ENCODE measurements at places on chromosomes 7 and 10.

DNA sequence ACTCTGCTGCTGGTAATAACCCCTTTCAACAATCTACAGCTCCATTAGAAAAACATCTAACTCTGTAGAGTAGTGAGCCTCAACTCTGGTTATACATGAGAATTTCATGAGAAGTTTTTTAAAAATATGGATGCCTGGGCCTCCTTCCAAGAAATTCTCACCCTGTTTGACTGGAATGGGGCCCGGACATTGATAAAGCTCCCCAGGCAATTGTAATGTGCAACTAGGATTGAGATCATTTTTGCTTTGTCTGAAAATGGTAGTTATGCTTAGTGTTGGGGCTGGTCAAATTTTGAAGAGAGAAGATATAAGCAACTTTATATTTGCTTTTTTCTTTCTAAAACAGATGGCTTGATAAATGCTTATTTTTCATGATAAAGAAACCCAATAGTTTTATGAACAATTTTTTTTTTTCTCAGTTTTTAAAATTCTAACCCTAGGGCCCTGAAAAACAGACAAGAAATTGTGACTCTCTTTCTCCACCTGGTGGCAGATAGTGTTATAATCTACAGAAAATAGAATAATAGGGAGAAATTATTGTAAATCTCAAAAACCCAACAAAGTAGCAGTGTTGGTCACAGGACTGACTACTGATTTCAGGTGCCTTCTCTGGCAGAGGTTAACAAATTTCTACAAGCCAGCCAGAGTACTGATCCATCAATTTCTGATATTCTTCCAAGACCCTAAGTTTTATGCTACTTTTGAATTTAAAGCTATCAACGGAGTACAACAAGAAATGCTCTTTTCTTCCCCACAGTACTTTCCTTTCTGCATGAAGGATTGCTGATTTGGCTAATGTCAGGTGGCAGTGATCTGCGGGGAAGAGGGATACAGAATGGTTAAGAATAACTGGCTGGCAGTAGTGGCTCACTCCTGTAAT lies 174.8 kb downstream of the DKK1 start:
- DNase-seq = no peak

- DNase-seq = no peak
Observed at GRCh38 chr10:5457741-5458140, 41.6 kb downstream of the CALML5 start.

DNA sequence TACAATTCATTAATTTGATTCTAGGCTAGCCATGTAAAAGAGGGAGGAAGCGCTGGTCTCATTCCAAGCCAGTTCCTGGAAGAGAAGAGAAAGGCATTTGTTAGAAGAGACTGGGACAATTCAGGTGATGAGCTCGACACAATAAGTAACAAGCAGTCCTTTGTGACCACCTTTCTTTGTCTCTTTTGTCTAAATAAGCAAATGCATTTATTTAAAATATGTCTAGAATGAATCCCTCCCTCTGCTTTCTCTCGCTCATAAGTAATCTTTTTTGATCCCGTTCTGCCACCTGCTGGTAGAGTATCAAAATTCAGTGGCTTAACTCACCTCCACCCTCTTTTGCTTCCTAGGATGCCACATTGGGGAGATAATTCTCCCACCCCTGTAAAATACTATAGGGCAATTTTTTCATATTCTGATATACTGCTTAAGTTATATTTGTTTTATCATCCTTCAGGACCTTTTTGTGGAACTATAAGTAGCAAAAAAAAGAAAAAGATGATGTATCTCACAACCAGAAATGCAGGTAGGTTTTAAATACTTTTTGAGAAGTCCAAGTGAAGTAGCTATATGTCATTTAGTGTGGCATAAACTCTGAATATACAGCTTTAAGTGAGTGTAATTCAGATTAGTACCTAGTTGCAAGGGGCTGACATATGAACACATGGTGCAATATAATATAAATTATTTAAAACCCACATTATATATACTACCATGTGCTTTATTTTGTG lies 91.5 kb downstream of the GSDME start:
- DNase-seq = no peak

DNA sequence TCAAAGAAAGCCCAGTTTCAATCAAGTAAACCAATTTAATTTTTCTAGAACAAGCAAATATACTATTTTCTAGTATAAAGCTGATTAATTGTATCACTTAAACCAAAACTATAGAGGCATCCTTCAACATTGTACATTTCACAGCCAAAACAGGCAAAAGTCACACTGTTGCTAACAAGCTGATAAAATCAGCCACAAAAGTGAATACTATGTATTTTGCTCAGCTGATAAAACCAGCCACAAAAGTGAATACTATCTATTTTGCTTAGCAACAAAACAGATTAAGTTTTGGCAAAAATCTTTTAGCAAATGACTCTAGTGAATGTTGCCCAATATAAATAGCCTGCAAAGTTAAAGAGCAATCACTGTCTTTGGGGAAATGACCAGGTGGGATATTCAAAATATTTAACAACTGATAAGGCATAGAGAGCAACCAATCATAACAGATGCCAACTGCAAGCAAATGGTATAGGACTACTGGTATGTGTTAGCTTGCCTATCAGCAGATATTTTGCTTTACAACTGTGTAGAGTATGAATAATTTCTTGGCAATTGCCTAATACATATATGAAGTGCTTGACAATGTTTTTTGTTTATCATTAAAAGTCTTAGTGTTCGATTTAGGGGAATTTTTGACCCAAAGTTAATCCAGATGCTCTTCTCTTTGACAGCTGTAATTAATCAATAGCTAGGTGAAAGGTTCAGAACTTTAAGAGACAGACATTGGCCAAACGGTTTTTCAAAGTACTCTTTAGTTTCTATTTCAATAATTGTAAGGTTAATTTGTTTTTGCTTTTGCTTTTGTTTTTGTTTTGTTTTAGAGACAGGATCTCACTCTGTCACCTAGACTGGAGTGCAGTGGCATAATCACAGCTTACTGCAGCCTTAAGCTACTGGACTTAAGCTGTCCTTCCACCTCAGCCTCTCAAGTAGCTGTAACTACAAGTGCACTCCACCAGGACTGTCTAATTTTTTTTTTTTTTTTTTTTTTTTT lies 44.4 kb upstream of the SP4 start:
- DNase-seq = no peak

DNA sequence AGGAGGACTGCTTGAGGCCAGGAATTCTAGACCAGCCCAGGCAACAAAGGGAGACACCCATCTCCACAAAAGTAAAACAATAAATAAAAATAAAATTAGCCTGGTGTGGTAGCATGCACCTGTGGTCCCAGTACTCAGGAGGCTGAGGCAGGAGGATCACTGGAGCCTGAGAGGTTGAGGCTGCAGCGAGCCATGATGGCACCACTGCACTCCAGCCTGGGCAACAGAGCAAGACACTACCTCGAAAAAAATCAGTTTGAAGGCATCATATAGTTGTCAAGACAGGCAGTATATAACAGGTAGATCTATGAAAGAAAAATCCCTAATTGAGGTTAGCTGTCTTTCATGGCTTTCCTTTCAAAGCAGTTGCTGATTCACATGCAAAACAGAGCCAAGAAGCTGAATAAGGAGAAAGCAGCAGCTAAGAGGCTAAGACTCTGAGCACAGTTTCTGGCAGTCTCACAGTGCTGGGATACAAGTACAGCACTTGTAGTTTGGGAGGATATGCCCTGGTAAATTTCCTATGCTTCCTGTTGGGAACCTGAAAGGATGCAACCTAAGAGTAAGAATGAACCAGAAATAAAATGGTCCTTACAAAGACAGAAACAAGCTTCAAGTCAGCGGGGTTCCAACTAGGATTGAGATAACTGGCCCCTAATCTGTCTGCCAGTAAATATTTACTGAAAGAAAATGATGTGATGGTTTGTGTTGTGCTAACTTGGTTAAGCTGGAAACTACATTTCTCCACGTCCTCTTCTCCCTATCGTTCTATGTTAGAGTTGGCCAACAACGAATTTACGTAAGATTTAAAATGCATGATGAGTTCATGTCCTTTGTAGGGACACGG lies 368.5 kb upstream of the HPS1 start:
- no peak for DNase-seq

DNA sequence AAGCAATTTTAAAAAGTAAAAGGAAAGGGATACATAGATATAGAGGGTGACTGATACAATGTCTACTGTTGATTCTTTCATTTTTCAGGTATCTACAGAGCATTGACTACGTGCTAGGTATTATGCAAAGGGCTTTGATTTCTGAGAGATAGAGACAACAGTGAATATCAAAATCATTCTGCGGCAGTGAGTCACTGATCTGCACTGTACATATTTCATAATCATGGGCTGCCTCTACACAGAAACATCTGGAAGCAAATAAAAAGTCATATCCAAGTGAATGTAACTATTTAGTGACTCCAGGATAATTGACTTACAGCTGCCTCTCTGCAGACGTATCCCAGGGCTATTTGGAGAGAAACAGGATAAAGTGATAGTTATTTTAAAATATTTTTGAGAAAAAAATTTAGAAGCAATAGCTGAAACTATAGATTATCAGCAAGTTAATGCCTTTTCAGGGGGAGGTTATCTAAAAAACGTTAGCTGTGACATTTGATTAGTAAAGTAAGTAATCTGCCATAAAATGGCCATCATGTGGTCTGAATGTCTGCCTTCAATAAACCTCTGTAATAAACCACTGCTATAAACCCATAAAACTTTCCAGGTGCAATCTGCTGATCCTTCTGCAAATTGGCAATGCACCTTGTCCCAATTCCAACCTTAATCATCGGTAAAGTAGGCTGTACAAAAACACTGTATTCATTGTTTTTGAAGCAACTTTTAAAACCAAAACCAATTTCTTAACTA lies 43.7 kb downstream of the CPXM2 start:
- no peak for DNase-seq

DNA sequence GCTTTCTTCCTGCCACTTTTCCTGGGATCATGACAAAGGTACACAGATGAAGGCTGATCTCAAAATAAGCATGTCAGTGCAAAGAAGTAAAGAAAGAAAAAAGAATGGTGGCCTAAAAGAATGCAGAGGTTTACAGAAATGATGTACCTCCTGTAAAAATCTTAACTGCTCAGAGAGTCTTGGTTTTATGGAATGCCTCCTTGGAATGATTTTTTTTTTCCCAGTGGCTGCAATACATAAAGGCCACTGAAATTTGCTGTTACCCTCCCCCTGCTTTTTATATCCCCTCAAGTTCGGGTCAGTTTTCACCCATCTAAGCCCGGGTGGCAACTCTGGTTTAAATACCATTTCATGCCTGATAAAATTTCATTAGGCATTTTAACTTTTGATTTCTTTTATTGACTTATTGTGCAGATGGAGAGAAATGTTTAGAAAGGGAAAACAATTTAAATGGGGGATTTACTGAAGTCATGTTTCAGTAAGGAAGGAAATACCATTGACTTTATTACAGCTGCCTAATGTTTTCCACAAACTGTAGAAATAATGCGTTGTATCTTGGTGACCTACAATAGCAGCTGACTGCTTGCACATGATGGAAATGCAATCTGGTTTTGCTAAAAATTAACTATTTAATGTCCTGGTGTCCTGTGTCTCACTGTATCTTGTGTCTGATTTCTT lies 102.5 kb downstream of the SAMD9 start:
- DNase-seq = no peak

GRCh38 chr10:110691139-110691538 lies 47.0 kb downstream of the RBM20 start:
- no peak for DNase-seq

DNA sequence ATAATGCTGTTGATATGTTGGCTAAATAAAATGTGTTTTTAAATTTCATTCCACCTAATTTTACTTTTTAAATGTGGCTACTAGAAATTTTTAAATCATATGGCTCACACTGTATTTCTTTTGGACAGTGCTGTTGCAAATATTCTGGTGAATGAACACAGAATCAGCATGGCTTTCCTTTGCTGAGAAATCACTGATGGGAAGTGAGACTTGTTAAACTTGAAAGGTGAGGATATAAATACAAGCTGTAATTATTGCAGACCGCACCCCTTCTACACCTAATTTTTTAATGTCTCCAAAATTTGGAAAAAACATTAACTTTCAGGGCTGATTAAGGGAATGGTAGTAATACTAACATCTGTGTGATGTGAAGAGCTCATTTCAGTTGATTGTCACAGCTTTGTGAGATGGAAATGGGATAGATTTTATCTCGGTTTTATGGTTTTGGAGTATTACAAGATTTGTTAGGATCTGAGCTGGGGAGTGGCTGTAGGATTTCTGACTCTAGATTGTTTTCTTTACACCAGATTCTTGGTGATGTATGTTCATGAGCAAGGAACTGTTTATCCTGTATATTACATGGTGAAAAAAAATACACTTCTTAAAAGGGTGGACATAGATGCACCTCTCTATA lies 1.3 kb downstream of the MIOS start:
- DNase-seq = no peak

- DNase-seq = no peak
Observed at GRCh38 chr7:30627026-30627425, 32.3 kb downstream of the GARS1 start.

- no peak for DNase-seq
Observed at GRCh38 chr7:45892407-45893035, 4.2 kb downstream of the IGFBP1 start.
